NCI-H1105 (cell line): ENCODE measurements at places on chromosomes 3 and 15.

GRCh38 chr15:43808960-43809678 lies 8.7 kb downstream of the HYPK start:
- no peak for DNase-seq

DNA sequence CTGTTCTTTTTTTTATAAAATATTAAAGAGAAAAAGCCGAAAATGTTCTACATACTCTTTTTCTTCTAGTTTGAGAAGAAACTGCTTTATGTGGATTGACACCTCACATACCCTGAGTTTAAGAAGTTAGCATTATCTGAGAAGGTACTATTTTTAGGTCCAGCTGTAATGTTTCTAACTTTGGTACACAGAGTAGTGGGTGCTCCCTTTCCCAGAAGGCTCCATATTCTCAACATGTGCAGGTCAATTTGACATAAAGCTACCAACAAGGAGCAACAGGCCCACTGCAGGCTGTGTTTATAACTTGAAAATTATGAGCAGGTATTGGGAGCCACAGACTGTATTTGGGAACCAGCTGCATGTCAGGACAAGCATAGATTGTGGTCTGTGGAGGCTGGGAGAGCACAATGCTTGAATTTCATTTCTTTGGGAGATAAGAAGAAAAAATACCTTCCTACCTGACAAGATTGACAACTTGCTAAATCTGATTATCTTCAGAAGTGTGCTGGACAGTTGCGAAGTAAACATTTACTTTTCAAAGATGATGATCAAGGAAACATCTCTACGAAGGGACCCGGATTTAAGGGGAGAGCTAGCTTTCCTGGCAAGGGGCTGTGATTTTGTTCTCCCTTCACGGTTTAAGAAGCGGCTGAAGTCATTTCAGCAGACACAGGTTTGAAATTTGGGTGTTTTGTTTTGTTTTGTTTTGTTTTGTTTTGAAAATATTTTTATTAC lies 57.2 kb downstream of the PPP2R3A start:
- no peak for DNase-seq

- no peak for DNase-seq
Observed at GRCh38 chr3:159902546-159903314, 85.9 kb upstream of the IL12A start.

GRCh38 chr3:10945683-10946287 lies 46.8 kb upstream of the SLC6A1 start:
- no peak for DNase-seq

DNA sequence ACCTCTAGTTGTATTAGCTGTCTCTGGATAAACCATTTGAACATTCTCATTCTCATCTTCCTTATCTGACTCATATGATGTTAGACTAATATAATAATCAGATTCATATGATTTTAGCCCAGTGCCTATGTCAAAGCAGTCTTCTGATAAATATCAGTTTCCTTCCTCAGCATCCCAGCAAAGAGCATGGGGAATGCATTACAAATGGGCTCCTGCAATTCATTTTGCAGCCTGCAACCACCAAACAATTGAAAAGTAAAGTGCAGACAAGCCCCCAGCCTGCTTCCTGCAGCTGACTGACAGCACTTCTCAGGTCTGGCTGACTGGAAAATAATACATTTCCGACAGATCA lies 78.2 kb upstream of the STAC start:
- no peak for DNase-seq

- no peak for DNase-seq
Observed at GRCh38 chr3:7640787-7641186, 779.9 kb downstream of the GRM7 start.

DNA sequence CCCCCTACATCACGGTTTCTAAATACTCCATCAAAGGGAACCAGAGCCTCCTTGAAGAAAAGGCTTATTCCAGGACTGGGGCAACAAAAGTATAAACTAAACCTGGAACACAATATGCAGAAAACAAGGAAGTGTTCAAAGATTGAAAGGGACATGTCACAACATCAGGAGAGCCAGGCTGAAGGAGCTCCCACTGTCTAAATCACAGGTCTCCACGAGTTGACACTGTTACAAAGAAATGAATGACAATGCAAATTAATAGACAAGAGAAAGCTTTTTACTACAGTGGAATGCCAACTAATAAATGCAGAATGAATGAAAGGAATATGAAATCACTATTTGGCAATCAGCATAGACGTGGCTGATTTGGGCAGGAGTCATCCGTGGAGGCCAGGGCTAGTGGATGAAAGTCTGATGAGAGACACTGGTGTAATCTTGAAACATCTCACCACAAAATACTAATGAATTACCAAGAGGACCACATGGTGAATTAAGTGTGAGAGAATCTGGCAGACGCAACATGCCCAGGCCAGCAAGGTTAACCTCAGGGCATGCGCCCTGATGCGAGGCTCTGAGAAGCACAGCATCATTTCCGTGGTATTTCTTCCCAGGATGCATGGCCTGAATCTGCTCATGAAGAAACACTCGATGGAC lies 123.8 kb upstream of the TJP1 start:
- DNase-seq = no peak

DNA sequence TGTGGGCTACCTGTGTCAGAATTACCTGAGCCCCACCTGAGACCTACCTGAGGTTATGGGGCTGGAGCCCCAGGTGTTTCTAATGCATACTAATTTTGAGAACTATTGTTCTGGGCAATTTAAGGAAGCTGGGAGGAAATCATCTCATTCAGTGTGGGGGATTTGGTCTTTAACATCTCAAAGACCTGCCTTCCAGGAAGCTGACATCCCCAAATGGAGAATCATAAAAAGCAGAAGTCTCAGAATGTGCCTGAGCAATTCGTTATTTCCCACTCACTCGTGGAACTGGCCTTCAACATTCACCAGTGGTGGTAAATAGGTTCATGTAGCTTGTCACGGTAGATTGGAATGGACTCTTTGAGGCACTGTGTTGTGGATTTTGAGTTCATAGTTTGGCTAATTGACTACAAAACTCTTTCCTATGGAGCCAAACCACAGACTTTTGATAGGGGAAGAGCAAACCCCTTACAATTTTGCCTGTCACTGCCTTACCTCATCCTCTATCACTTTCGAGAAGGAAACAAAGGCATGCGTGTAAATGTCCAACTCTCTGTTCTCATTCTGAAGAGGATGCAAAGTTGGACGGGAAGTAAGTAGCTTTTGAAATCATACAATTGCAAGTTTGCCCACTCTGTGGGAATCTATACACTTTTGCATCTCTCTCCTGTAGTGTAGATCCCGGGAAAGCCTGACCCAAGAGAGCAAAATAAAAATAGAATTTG lies 521.0 kb upstream of the MDFIC2 start:
- no peak for DNase-seq

GRCh38 chr15:95324656-95325055 lies 1005.8 kb upstream of the NR2F2 start:
- DNase-seq = no peak

DNA sequence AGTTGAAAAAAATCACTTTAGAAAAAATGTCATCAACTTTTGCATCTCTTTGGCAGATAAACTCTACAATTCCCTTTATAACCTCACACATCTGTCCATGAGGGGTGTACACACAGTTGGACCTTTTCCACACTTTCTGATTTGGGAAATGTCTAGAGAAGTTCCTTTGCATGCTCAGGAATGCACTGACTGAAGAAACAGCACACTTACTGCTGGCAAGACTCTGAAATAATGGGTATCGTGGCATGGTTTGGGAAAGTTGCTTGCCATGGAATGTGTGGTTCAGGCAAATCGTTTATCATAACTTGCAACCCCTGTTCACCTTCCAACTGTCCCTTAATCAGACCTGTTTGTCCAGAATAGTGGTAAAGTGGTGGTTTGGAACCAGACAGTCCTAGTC lies 135.3 kb upstream of the TGFBR2 start:
- DNase-seq = no peak

GRCh38 chr15:93231261-93231925 lies 142.4 kb upstream of the RGMA start:
- DNase-seq = no peak
